ENCODE measurements at places on chromosomes 1 and 21.

DNA sequence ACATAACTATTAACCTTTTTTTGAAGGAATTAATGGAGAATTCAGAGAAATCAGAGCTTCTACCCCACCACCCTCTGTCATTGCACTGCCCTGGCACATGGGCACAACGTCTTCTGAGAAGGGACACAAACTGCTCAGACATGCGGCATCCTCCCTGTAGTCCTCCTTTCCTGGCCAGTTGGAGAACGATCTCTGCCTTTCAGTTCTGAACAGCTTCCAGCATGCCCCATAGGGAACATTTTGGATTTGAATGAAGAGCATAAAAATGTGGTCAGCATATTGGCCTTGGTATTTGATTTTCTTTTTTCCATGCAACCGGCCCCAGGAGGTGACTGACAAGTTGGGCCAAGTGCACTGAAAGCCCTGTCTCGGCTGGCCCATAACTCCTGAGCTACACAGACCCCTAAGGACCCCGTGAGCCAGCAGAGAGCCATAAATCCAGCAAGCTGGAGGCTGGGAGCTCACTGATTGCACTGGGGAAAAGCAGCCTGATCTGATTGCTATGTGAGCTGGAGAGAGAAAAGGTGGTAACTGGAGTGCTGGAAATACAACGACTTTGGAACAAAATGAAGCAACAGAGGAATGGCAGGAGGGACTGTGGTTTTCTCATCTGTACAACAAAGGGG lies 10.9 kb upstream of the BLACAT1 start:
- DNase-seq, result no peak

DNA sequence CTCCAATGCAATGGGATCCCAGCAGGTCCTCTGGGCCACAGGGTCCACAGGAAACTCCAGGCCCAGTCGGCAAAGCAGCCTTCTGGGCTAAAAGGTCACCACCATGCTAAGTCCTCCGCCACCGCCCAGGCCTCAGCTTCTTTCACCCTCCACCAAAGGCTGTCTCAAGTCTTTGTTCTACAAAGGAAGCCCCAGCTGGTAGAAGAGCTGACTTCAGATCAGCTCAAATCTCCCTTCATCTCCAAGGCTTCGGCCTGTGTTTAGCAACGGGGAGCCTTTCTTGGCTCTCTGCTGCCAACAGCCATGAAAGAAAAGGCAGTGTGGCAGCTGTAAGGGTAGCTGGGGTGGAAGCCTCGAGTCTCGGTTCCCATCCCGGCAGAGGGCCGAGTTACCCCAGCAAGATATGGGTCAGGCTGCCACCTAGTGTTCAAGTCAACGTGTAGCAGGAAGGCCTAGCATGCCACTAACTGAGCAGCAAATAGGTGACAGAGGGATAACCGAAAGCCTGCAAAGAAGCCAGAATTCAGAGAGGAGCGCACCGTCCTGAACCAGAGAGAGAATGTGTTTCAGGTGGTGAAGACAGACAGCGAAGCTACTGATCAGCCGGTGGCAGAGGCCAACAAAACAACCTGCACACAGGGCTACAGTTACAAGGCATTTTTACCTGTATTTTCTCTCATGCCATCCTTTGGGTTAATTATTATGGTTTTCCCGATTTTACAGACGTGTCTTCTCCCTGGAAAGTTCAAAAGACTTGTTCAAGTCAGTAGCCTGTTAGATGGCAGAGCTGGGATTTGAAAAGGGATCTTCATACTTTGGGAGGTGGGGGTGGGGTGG lies 26.8 kb upstream of the CRNN start:
- no peak for DNase-seq

- no peak for DNase-seq
Observed at GRCh38 chr1:22101199-22101598, 41.7 kb downstream of the WNT4 start.

- no peak for DNase-seq
Observed at GRCh38 chr21:40054403-40054802, 187.2 kb downstream of the PCP4 start.

Data from keratinocyte (primary cell).